ENCODE measurements at places on chromosomes 5 and 9.

DNA sequence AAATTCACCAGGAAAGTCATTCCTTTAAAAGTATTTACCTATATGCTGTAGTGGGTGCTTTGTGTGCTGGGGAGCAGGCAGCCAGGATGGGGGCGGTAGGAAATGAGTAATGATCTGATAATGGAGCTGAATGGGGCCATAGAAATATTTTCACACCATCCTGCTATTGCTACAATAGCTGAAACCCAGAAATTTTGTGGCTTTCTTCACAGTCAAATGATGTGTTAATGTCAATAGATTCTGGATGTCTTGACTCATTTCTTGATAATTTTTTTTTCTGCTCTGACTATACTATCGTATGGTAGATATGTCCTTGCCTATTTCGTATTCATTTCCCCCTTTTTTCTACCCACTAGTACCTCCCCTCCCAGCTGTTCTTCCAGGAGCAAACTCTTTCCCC is 59.5 kb downstream of the RORB start:
- no peak for DNase-seq

DNA sequence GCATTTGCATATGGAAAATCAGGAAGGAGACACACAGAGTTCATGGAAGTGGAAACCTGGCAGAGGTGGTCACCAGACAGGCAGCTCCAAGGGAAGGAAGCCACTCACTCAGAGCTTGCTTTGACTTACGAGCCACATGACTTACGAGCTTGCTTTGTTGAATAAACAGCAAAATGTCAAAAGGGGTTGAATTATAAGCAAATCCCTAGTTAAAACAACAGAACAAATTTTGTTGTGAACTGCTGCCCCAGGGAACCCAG is 164.3 kb downstream of the SYK start:
- no peak for DNase-seq

DNA sequence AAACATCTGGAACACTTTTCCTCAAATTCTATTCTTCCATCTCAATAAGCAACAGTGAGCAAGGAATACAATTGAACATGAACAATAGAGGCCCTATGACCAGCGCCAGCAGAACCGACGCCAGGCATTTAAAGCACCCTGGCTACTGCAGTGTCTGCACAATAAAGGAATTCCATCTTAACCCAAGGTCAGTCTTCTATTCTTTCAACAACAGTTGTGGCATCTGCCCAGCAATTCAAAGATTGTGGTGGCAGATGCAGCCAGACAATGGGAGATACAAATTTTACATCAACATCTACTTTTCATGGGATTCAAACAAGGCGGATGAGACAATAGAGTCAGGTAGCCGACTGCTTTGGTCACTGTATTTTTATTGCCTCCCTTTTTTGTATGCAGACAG is 65.9 kb downstream of the ELL2 start:
- no peak for DNase-seq

- no peak for DNase-seq
These were observed 301 bp upstream of the IL4 start for GRCh38 chr5:132673488-132673887.

DNA sequence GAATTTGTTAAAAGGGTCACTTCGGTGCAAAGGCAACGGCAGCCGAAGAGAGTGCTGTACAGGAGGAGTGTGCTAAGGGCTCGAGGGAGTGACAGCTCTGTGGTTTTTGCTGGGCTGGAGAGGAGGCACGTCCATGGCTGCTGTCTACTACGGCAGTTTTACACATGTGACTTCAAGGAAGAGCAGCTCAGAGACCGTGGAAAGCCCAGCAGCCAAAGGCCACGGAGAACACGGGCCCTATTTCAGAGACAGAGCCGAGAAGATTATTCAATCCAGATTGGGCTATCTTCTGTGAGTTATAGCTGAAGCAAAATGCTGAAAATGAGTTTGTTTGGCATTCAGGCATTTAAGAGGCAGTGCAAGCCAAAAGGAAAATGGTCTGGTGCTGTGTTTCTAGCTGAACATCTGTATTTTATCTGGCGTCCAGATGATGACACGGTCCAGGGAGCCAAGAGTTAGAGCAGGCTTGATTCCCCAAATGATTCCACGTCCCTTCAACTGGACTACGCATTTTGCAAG is 96.4 kb downstream of the RFK start:
- no peak for DNase-seq

- DNase-seq, result no peak
These were observed 98.5 kb upstream of the LHFPL2 start for GRCh38 chr5:78747055-78747454.

- DNase-seq, result no peak
These were observed 1.3 kb downstream of the HAVCR2 start for GRCh38 chr5:157107508-157107907.

Data from NCI-H187 treated with DMSO at 0.1 percent for 48 hours (cell line).